ENCODE measurements at places on chromosomes 12 and 14. TPM values are rescaled to one million over a fixed set of nuclear protein-coding genes. Genes with fewer than 3 reads are reported as not detected.

The FOXN4 gene
- not detected for total RNA-seq

The SPX gene
- not detected for total RNA-seq

The LRP1 gene
- total RNA-seq = 535 TPM

The CLEC6A gene
- total RNA-seq = not detected

The POTEG gene
- not detected for total RNA-seq

The SRRM4 gene
- under 0.01 TPM for total RNA-seq

The PYM1 gene
- 36.5 TPM for total RNA-seq

The RPL10L gene
- not detected for total RNA-seq

The FITM1 gene
- 0.44 TPM for total RNA-seq

The PIWIL1 gene
- not detected for total RNA-seq

The LTBR gene
- total RNA-seq = 59.1 TPM

The SOAT2 gene
- not detected for total RNA-seq

The GLT1D1 gene
- total RNA-seq = not detected

The ABCC9 gene
- 8.7 TPM for total RNA-seq

The NYNRIN gene
- 42.7 TPM for total RNA-seq

The KRT75 gene
- not detected for total RNA-seq

The PLEKHD1 gene
- under 0.01 TPM for total RNA-seq

The STON2 gene
- total RNA-seq = 46.1 TPM

The KCNC2 gene
- not detected for total RNA-seq

The GZMB gene
- total RNA-seq = not detected

The PTGER2 gene
- 34.5 TPM for total RNA-seq

The IRAK3 gene
- 10.8 TPM for total RNA-seq
